ENCODE measurements at places on chromosomes 12 and 14.

GRCh38 chr12:51951843-51952722, 584 bp downstream of the ACVR1B start:
- DNase-seq: no peak

DNA sequence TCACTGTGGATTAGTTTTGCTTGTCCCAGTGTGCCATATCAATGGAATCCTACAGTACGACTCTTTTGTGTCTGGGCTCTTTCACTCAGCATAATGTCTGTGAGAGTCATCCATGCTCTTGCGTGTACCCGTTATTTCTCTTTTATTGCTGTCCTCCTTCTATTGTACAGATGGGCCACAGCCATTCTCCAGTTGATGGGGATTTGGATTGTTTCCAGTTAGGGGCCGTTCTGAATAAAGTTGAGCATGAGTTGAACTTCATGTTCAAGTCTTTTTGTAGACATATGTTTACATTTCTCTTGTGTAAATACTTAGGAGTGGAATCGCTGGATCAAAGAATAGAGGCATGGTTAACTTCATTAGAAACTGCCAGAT, 38.3 kb downstream of the MYO1H start:
- DNase-seq: no peak

- DNase-seq: no peak
These were observed 154.9 kb downstream of the KIF26A start for GRCh38 chr14:104293231-104293841.

DNA sequence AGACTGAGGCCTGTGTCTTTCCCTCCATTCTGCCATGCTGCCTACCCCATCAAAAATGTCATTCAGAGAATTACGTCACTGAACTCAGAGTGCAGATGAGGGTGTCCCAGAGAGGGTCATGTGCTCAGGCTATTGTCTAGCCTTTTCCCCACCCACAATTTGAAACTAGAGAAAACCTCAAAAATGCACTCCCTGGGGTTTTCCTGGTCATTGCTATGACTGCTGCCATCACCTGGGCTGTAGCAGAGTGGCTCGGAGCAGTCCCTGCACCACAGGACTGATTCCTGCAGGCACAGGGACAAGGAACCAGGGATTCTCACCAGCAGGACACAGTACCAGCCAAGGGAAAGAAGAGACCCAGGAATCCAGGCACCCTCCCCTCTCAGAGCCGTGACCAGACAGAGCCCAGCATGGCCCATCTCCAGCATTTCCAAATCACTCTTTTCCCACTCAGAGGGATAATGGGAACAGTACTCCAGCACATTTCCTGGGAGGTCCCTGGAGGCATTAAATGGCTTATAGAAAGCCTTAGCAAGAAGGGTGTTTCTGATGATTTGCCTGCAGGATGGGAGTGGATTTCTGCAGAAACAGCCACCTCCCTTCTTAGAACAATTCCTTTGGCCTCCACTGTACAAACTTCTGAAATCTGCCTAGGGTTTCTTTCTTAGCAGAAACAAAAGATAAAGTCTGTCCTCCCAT, 45.9 kb downstream of the VWF start:
- no peak for DNase-seq

DNA sequence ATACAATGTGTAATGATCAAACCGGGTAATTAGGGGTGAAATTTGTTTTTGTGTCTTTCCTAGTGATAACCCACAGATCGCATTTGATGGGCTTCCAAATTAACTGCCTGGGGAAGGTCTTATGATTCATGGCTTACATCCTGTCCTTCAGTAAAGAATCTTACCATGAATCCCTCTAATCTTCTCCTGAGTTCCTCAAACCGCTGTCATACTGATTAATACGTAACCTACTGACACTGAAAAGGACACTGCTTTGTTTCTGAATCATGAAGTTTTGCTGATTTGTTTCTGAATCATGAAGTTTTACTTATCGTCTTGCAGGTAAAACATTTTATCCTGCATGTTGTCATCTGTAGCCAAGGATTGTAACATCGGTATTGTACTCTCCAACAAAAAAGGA, 52.0 kb upstream of the CRY1 start:
- DNase-seq: no peak

GRCh38 chr14:104390221-104390931, 189.2 kb upstream of the C14orf180 start:
- no peak for DNase-seq

- no peak for DNase-seq
These were observed 37.6 kb downstream of the TMEM116 start for GRCh38 chr12:111975161-111975931.

DNA sequence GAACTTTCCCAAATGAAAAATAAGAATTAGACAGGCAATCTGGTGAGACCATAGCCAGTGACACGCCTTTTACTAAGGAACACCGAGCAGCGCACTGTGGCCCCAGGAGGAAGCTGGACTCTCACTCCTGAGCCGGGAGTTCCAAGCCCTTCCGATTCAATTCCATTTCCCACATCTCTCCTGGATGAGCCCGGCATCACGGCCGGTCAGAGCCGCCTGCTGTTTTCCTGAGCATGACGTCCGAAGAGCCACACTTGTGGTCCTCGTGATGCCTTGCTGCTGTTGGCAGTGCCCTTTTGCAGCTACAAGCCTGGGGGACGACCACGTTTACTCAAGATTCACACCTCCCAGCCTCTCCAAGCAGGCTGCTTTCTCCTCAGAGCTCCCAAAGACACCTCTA, 40.8 kb downstream of the FBXL14 start:
- DNase-seq: no peak

DNA sequence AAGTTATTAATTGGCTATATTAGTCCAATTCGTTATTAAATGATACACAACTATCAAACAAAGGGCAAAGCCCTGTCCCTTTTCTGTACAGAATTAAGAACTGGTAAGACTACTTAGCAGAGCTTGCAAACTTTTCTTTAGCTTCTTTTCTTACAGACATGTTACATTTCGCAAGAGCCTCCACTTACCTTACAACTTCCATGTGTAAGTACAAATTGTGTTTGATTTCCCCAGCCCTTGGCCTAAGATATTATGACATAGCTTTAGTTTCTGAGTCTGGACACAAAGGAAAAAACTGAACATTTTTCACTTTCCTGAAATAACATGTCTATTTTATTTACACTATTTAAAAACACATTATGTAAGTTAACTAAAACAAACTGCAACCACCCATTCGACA, 1.7 kb downstream of the ATF7 start:
- no peak for DNase-seq

- no peak for DNase-seq
These were observed 111.9 kb downstream of the GARIN6 start for GRCh38 chr12:99759444-99759843.

GRCh38 chr12:105330931-105331804, 677 bp downstream of the C12orf75 start:
- DNase-seq: no peak

DNA sequence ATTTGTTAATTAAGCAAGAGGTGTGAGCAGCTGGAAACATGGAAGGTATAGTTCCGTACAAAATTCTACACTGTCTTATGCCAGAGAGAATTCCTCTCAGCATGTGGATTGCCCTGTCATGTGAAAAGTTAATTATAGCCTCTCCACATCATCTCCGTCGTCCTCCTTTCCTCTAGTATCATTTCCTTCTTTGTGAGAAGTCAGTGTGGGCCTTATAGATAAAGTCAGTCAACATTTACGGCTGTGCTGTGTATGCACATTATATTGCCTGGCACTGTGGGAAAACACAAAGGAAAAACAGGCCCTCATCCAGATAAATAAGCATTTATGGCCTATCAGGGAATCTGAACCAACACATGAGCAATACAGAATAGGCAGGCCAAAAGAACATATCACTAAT, 236.6 kb downstream of the SEC23A start:
- no peak for DNase-seq

DNA sequence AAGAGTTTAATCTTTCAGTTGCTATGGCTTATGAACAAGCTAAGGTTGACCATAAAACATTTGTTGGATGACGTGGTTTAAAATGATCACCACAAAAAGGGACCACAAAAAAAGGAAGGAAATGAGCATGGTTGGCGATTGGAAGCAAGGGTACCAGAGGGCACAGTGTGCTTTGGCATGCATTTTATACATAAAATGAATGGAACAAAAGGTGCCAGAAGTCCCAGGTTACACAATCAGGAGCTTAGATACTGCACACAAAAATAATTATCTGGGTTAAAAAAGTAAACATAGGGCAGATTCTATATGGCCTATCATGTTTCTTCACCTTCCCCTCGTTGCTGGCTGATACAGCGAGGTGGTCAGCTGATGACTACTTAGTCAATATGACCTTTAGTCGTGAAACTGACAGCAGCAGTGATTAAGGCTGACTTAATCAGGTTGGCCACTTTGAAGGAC, 50.7 kb downstream of the ZC3H14 start:
- DNase-seq: peak; percentile 66

DNA sequence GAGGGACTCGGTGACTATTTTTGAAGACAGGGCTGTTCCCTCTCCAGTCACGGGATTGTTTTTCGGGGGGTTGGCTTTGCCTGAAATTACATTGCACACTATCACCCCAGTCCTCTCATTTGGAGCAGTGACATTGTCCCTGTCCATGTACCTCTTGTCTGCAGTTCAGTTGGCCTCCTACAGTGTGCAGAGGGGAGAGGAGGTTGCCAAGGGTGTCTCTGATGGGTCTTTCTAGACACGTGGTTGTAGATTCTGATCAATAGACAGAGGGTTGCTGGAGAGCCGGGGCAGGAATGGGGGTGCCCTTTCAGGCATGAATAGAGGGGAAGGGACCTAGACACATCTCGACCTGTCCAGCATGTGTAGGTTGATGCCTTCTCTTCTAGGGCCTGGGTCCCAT, 1.2 kb downstream of the TMEM120B start:
- DNase-seq: no peak

GRCh38 chr12:89680409-89680808, 28.2 kb downstream of the ATP2B1 start:
- no peak for DNase-seq

DNA sequence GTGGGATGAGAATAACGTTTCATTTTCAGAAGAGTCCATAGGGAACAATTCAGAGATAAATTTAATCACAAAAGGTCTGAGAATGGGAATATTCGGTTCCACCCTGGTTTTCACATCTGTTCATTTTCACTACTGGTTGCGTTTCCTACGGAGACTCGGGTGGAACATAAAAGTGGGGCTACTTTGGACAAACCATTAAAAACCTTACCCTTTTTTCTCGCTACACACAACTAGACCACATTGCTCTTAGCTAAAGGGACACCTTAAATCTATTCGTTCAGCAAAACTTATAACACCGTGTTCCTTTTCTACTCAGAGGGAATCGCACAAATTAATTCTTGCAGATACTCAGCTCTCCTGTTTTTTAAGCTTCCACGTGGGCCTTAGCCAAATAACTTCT, 1.0 kb upstream of the SUDS3 start:
- DNase-seq: no peak

GRCh38 chr14:24427537-24428508, 1.6 kb downstream of the CBLN3 start:
- no peak for DNase-seq

DNA sequence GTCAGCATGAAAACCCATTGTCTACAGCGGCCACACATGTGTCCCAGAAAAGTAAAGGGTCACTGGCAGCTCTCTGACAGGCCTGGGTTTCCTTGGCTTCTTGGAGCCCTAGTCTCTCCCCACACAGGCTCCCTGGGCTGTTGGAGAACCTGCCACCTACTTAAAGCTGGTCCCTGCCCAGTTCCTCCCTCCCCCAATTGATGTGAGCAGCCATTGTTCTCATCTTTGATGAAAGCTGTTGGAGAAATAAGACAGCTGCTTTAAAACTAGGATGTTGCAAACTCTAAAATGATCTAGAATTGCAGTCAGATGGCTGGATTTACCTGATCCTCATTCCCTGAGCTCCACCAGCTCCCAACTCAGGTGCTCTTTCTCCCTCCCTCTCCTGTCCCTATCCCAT, 4.8 kb upstream of the PLEKHH1 start:
- DNase-seq: no peak

GRCh38 chr12:84807249-84807648, 105.3 kb downstream of the SLC6A15 start:
- DNase-seq: no peak

DNA sequence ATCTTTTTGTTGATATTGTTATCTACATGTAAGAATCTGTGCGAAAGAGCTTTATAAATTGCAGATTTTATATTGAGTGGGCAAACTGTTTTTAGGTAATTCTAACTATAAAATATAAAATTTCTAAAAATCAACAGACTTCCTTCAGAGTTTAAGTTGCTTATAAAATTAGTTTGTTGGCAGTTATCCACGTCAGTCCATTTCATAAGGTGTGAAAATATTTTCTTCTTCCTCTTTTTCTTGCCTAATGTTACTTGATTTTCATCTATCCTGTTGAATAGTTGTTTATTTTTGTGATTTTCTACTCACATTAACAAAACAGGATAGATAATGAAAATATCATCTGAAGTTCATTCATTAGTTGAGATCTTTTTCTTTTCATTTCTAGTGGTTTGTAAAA, 58.0 kb downstream of the RASSF8 start:
- DNase-seq: no peak

GRCh38 chr12:92335831-92336230, 190.2 kb upstream of the BTG1 start:
- no peak for DNase-seq

DNA sequence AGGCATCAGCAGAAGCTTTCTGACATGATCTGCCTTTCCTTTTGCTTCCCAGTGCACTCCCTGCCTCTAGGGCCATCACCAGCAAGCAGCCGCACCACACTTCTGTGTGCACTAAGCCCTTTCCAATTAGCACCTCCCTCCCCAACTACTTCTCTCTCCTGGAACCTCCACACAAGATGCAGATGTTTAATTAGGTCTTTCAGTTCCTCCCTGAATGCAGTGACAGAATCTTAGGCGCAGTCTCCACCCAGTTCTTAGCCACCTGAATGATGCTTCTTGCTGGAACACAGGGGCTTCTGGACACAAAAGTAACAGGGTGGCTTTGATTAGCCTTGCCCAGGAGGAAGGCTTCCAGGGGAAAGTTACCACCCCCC, 32.9 kb downstream of the NIN start:
- DNase-seq: no peak

- DNase-seq: no peak
These were observed 21.4 kb upstream of the TMEM106C start for GRCh38 chr12:47941871-47942613.

GRCh38 chr12:112905451-112906089, 1.2 kb upstream of the OAS1 start:
- DNase-seq: no peak

GRCh38 chr12:24678436-24678835, 270.5 kb downstream of the BCAT1 start:
- DNase-seq: no peak

GRCh38 chr14:34237081-34237480, 225.0 kb downstream of the SPTSSA start:
- DNase-seq: no peak

DNA sequence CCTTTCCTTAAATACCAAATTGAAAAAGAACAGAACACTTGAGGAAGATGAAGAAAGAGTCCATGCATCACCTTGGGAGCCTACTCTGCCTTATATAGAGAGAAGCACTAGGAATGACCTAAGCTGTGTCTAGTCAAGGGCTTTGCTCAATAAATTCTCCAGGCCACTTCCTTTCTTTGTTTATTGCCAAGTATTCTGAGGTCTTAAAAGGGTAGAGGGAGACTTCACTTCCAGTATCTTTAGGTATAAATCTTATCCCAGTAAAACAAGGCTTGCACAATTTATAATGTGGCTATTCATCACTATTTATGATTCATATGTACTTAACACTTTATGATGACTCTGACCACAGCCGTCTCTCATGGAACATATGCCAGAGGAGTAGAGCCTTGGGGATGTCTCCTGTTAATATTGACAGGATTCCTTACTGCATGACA, 85.1 kb upstream of the ARHGAP5 start:
- DNase-seq: no peak

Measured in HS-27A (cell line).